Cerebellar nuclear complex (tissue), 1 donor: ENCODE measurements at places on chromosomes 12 and 14.

DNA sequence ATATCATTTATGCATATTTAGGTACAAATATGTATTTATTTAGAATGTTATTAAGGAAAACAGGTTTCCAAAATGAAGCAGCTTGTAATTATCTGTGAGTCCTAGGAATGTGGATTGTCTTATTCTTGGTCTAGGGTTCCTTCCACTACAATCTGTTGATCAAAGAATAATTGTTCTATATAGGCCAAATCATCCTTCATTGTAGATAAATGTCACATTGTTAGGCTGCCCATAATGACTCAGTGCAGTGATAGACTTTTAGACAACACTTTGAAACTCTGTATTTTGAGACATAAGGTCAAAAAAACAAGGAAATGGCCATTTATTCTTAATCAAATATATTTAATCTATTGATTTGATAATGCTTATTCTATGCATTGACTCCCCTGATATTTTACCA, 283.0 kb downstream of the ACSS3 start:
- DNase-seq, result no peak

DNA sequence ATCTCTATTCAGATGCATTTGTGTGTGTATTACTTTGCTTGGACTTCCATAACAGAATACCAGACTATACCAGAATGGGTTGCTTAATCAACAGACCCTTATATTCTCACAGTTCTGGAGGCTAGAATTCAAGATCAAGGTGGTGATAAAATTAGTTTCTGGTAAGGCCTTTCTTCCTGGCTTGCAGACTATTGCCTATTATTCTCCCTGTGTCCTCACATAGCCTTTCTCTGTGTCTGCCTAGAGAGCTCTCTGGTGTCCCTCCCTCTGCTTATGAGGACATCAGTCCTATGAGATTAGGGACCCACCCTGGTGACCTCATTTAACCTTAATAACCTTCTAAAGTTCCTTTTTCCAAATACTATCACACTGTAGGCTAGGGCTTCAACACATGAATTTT, 106.0 kb downstream of the FAR2 start:
- DNase-seq, result no peak

- no peak for DNase-seq
These were observed 588 bp downstream of the PIK3C2G start for GRCh38 chr12:18261906-18262305.

DNA sequence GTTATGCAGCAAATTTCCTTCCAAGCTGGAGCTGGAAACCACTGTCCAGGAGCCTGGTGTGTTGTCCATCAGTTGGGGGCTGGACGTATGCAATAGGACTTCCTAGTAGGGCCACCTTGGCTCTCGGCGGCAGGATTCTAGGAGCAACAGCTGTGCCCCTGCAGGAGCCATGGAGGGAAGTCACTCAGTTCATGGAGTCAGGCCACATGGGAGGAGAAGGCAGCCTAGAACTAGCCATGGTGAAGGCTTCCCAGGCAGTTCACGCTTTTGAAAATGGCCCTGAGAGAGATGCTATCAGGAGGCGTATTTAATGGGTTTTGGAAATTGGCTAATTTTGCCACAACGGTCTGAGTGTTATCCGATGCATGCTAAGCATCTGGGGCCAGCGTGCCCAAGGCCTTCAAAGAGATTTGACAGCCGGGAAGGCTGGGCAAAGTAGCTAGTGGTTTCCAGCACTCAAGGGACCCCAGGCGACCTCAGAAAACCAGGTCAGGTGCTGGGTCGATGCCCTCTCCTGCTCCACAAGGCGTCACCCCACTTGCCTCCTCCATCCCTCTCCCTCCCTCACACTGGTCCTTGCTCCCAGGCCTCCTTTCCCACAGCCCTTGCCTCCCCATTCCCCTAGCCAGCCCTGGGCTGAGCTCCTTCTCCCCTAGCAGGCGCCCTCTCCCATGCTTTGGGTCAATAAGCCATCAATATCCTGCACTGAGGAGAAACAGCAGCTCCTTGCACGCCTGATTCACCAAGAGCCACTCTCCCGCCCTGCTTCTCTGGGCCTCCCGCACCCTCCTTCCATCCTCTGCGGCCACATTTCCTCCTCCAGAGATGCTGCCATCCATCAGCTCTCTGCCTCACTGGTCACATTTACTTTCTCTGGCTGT, 30.9 kb upstream of the SYNDIG1L start:
- DNase-seq, result no peak

GRCh38 chr14:41636492-41637392, 30.1 kb downstream of the LRFN5 start:
- DNase-seq, result no peak

DNA sequence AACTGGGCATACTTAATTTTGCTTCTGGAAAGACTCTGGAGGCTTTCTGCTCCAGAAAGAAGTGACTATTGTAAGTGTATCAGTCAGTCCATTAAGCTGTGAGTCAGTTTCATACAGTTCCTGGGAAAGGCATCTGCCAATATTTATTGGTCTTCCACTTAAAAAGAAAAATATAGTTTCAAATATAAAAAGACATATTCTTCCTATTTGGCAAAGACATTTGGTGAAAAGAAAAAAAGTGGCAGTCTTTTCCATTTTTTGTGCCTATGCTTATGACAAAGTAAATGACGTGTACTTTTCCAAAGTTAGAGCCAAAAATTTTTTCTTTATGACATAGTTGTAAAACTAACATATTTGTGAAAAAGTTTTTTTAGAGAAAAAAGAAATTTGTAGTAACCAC, 12.3 kb downstream of the TMEM30B start:
- no peak for DNase-seq

DNA sequence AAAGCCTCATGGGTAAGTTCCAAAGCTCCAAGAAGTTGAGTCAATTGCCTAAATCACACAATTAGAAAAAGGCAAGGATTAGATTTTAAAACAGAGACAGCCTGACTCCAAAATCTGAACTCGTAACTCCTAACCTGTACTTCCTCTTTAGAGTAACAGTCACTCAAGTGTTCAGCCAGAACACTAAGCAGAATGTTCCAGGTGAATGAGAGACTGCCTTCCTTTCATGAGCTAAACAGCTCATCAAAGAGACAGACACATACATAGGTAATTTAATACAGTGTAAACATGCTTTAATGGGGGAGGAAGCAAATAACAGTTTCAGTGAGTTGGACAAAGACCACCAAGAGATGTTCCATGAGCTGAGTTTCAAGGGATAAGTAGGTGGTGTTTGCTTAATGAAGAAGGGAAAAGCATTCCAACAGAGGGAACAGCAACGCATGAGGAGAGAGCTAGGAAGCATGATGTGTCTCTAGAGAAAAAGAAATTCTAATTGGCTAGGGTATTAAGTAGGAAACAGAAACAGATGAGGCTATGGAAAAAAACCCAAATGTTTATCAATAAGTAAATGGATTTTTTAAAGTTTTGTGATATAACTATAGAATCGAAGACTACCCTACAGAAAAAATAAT, 403.9 kb downstream of the MED13L start:
- DNase-seq, result no peak

GRCh38 chr14:36020120-36021029, 156.1 kb downstream of the PTCSC3 start:
- no peak for DNase-seq

DNA sequence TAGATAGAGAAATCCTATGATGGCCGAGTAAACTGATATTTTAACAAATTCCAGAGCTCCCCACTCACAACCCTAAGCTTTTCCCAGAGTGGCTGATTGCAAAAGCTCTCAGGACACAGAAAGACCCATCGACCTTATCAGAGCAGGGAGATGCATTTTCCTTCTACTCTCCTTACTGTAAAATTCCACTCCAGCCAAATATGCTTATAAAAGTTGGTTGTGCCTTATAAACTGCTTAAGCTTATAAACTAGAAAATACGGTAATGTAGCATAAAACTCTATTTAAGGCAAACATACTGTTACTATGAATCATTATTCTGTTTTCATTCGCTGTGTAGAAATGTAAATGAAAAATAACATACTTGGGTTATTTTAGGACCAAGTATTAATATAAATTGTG, 41.6 kb upstream of the TRHDE start:
- no peak for DNase-seq

GRCh38 chr12:110354172-110354780, 49.2 kb downstream of the ANAPC7 start:
- DNase-seq, result no peak

GRCh38 chr12:120119271-120119973, 2.9 kb upstream of the RAB35 start:
- DNase-seq, result no peak

DNA sequence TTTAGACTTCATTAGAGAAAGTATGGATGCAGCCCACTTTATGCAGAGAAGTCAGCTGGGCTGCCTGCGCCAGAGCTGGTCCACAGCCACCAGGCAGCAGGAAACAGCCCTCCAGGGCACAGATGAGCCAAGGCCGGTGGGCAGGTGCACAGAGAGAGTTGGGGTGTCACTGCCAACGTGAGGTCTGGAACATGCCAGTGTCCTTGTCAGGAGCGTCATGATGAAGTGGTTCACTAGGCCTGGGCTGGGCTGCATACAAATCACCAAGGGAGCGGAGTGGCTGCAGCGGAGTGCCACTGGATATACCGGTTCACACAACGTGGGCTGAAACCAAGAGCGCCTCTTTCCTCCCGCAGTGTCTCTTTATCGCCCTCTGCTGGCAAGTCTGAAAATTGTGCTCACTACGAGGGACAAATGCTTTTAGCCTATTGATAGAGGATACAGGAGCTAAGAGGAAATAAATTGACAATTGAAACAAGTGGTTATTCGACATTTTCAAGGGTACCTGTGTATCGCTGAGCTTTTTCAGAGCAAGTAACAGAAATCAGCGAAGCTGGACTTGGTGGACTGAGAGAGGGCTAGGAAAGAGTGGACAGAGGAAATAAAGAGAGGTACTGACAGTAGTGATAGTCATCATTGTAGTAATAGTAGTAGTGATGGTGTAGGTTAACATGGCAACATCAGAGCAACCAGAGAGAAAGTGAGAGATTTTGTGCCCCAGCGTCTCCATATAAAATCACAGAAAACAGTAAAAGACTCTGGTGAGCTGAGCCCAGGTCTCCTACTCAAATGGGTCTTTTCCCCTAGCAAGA, 52.0 kb upstream of the ITPR2 start:
- peak; percentile 20 for DNase-seq

DNA sequence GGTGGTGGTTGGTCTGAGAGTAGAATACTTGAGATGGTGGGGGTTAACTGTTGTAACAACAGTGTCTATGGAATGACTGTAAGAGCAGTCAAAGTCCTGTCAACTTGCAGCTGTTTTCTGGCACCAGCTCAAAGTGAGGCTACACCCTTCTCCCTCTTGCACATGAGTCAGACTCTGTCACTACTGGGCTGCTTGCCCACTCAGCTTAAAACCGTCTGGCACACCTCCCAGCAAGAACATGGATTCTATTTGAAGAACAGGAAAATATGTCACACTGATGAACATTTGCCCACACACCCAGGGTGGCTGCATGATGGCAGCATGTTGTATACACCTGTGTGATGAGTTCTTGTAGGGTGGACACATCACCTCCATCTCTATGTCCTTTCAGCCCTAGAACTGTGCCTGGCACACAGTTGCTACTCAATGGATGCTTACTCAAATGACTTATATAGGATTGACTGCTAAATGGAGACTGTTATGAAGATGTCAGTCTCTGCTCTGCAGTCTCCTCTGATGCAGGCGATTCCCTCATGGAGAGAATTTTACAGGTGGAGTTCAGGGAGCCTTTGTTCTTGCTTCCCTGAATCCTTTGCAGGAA, 19.3 kb upstream of the SERPINA6 start:
- DNase-seq, result no peak

GRCh38 chr12:28027947-28028724, 55.6 kb upstream of the PTHLH start:
- no peak for DNase-seq

GRCh38 chr14:65387171-65387570, 25.4 kb upstream of the FUT8 start:
- no peak for DNase-seq

GRCh38 chr14:54768501-54769129, 134.0 kb downstream of the GCH1 start:
- no peak for DNase-seq

GRCh38 chr14:50605766-50606165, 45.8 kb downstream of the ATL1 start:
- DNase-seq, result no peak

DNA sequence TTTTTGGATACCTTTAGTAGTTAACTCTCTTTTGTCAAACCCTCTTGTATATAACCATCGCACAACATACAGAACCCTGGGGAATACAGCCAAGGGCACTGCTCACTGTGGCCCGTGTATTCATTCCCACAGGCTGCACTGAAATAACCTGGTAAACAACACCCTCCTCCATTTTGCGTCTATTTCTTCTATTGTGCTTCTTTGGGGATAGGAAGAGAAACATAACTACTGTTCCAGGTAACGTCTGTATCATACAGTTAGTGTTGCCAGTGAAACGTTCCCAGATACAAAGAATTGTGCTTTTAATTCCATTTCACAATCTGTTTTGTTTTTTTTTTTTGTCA, 9.6 kb downstream of the C12orf76 start:
- no peak for DNase-seq

- no peak for DNase-seq
These were observed 1123.6 kb upstream of the SEL1L start for GRCh38 chr14:82657186-82657675.

- no peak for DNase-seq
These were observed 86.8 kb downstream of the DERA start for GRCh38 chr12:15997910-15998309.

DNA sequence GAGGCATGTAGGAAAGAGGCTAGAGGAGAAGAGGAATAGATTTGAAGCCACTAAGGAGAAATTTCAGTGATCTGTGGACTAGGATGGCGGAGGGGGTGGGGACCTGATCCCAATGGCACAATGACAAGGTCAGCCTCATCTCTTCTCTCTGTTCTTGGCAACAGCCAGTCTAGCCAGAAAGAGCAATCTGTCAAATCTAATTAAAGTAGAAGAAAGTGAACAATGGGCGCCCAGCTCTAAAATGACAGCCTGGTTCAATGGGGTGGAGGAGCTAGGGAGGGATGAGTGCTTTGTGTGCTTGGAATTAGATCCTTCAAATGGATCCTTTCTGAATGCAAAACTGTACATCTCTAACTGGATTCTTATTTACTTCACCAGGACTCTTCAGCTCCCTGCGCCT, 37.2 kb upstream of the TUBA1C start:
- no peak for DNase-seq

- DNase-seq, result no peak
These were observed 12.9 kb downstream of the C14orf93 start for GRCh38 chr14:22996768-22997654.

GRCh38 chr14:31828946-31829868, 247.9 kb upstream of the ARHGAP5 start:
- no peak for DNase-seq

GRCh38 chr12:112116232-112117060, 7.9 kb upstream of the NAA25 start:
- DNase-seq, result no peak

- no peak for DNase-seq
These were observed 297.6 kb downstream of the MED13L start for GRCh38 chr12:115979851-115980250.

- no peak for DNase-seq
These were observed 2.4 kb downstream of the EAPP start for GRCh38 chr14:34536951-34537676.

GRCh38 chr12:116368196-116369194, 91.0 kb upstream of the MED13L start:
- DNase-seq, result no peak
